ENCODE measurements at places on chromosomes 4 and X. TPM values are rescaled to one million over a fixed set of nuclear protein-coding genes. Genes with fewer than 3 reads are reported as not detected.

BEX3 gene
- 85.3 TPM for total RNA-seq

P2RY8 gene
- 1.4 TPM for total RNA-seq

RAB33B gene
- total RNA-seq: 17.0 TPM

TMEM35A gene
- total RNA-seq: 26.5 TPM

TRIML2 gene
- not detected for total RNA-seq

IQSEC2 gene
- total RNA-seq: 9.4 TPM

SHOX gene
- not detected for total RNA-seq

SOX3 gene
- total RNA-seq: not detected

ADH5 gene
- total RNA-seq: 226 TPM

ANOS1 gene
- total RNA-seq: 0.95 TPM

All from posterior vena cava (tissue), 2 donors.